ENCODE measurements at places on chromosomes 5 and 9.

GRCh38 chr9:136567651-136568287 is 21.9 kb upstream of the NOTCH1 start:
- DNase-seq, result peak; percentile 64

- no peak for DNase-seq
Observed at GRCh38 chr5:157603333-157604190, 28.0 kb upstream of the ADAM19 start.

DNA sequence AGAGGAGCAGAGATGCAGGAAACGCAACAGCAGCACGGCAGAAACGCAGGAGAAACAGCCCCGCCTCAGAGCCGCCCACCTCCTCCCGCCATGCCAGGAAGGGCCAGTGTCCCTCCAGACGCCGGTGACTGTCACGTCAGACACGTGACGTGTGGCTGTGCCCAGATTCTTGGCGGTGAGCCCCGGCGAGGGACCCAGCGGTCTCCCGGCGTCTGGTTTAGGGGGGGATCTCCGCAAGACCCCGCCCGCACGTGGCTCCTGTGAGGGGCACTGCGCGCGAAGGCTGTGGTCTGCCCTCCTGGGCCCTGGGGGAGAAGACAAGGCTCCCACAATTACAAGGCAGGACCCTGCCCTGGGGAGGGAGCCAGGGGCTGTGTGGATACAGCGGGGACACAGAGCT is 2.4 kb upstream of the LCN8 start:
- DNase-seq, result no peak

DNA sequence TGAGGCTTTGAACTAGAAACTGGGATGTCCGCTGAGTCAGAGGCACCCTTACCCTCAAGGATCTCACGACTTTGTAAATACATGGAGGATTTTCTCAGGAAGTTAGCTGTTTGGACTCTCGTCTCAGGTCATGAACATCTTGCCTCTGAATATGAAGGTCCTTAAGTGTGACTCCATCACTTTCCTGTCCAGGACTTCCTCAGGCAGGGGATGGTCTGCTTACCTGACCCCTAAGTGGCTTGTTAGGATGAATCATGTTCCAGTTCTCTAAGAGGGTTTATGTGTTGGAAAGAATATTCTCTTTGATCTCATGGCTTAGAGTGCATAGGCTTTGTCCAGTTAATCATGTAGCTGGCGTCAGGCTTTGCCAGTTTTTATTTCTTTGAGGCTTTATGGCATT is 511.7 kb upstream of the KLF4 start:
- DNase-seq, result no peak

- peak; percentile 20 for DNase-seq
Observed at GRCh38 chr5:155540000-155540595, 526.5 kb downstream of the KIF4B start.

DNA sequence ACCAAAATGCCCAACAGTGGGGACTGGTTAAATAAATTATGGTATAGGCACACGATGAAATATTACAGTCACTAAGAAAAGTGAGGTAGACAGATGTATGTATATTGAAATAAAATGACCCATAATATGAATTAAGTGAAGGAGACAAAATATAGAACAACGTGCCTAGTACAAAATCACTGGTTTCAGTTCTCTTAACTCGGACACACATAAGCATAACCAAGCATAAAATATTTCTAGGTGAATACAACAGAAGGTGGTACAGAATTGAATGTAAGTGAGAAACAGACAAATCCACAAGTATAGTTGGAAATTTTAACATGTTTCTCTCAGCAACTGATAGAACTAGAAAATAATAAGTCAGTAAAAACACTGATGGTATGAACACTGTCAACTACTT is 22.0 kb downstream of the PUM3 start:
- DNase-seq, result no peak

- DNase-seq, result no peak
Observed at GRCh38 chr5:142803428-142804125, 33.4 kb downstream of the ARHGAP26 start.

- DNase-seq, result no peak
Observed at GRCh38 chr9:129027685-129028191, 393 bp downstream of the SH3GLB2 start.

GRCh38 chr5:102608414-102608813 is 109.6 kb upstream of the SLCO6A1 start:
- DNase-seq, result no peak

- DNase-seq, result no peak
Observed at GRCh38 chr9:119649205-119649604, 280.0 kb upstream of the BRINP1 start.

DNA sequence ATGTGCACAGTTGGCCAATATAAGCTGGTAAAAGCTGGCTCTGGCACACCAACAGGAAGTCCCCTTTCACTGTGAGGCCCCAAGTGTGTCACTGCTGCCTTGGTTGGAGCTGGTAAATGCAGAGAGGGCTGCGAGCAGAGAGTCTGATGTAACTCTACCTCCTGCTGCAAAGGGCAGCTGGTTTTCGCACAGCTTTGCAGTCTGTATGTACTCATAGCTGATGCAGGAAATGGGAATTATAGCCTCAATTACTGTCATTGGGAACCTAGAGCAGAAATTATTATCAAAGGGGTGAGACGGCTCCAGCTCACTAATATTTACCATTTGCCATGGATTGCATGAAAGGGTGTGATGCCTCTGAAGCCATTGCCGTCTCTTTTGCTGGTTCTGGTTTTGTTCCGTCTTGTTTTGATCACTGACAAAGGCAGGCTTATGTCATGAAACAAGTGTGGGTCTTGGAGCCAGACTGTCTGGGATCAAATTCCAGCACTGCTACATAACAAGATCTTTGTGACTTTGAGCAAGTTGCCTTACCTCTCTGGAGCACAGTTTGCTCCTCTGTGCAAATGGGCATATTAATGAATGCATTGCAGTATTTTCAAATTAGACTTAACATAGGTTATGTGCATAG is 124.3 kb upstream of the SLC25A48 start:
- no peak for DNase-seq

- peak; percentile 71 for DNase-seq
Observed at GRCh38 chr5:75050415-75050814, 1.9 kb downstream of the GCNT4 start.

GRCh38 chr9:86410281-86410680 is 56.1 kb upstream of the TUT7 start:
- no peak for DNase-seq

GRCh38 chr9:92718086-92719001 is 46.3 kb downstream of the BICD2 start:
- DNase-seq, result no peak

- DNase-seq, result no peak
Observed at GRCh38 chr9:7653262-7653661, 146.3 kb downstream of the DMAC1 start.

DNA sequence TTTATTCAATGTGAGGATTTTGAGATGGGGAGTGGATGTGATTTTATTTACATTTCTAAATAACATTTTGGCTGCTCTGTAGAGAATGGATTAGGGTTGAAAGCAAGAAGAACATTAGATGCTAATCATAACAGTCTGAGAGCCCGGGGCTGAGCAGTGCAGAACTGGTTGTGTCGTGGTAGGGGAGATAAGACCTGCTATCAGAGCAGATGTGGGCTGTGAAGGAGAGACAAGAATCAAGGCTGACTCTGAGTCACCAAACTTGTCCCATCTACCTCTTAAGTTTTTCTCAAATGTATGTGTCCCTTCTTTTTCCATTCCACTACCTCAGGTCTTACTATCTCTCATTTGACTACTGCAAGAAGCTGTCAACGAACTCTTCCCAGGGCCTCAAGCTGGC is 35.4 kb upstream of the SLC28A3 start:
- DNase-seq, result no peak

GRCh38 chr9:126009047-126009446 is 261.9 kb downstream of the PBX3 start:
- DNase-seq, result no peak

- no peak for DNase-seq
Observed at GRCh38 chr9:134555094-134555650, 86.4 kb upstream of the COL5A1 start.

DNA sequence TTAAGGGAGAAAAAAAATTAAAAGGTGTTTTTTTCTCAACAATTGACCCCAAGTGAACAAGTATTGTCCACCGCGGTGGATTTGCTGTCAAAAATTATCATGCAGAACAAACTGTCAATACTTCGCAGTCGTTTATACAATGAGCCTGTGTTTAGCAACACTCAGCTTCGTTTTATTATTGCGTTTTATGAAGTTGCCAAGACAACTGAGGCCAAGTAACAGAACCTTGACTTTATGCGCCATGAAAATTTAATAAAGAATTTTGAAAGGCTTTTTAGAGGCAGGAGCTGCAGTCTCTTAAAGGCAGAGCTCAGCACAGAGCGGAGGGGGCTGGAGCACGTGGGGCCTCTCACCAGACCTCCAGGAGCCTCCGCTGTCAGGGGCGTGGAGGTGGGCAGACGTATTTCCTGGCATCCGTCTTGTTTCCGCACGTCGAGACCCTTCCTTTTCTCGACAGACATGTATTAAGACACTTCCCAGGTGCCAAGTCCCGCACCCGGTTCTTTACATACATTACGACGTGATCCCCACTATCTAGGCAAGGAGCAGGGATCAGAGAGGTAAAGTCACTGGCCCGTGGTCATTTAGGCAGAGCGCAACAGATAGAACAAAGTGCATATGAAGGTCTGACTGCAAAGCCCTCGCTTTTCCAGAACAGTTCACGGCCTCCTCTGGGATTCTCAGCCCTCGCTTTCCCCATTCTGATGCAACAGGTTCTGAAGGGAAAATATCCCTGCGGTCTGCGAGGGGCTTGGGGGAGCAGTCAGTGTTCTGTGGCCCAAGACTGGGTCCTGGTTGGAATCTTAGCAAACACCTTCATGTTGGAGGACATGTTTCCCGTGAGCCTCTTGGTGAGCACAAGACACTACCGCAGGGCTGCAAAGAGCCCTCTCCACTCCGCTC is 164.4 kb downstream of the DAB2IP start:
- no peak for DNase-seq

GRCh38 chr5:159208514-159209437 is 577 bp downstream of the RNF145 start:
- peak; percentile 75 for DNase-seq

GRCh38 chr9:126794441-126794840 is 10.4 kb upstream of the ZBTB43 start:
- DNase-seq, result no peak

GRCh38 chr5:54900984-54901725 is 84.2 kb downstream of the ESM1 start:
- no peak for DNase-seq

DNA sequence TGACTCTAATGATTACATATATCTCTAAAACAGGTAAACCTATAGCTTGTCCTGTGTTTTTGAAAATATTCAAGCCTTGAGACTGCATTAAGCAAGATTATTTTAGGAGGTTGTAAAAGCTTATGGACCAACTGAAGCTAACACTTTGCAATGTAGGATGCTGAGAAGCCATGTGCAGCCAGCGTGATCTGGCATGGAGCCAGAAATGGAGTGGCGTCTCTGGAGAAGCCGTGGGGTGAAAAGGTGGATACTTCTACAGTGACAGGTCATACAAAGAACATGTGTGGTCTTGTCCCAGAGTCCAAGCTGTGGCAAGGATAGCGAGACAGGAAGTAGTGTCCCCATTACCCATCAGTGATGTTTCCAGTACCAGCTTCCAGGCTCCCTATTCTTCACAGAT is 100.8 kb upstream of the CD180 start:
- DNase-seq, result no peak

- no peak for DNase-seq
Observed at GRCh38 chr9:97284798-97285197, 22.7 kb upstream of the CCDC180 start.

- no peak for DNase-seq
Observed at GRCh38 chr9:16031971-16032370, 479.1 kb downstream of the CCDC171 start.

GRCh38 chr9:27398982-27399653 is 102.2 kb upstream of the EQTN start:
- DNase-seq, result no peak

GRCh38 chr9:5834214-5834613 is 1.3 kb upstream of the ERMP1 start:
- no peak for DNase-seq

DNA sequence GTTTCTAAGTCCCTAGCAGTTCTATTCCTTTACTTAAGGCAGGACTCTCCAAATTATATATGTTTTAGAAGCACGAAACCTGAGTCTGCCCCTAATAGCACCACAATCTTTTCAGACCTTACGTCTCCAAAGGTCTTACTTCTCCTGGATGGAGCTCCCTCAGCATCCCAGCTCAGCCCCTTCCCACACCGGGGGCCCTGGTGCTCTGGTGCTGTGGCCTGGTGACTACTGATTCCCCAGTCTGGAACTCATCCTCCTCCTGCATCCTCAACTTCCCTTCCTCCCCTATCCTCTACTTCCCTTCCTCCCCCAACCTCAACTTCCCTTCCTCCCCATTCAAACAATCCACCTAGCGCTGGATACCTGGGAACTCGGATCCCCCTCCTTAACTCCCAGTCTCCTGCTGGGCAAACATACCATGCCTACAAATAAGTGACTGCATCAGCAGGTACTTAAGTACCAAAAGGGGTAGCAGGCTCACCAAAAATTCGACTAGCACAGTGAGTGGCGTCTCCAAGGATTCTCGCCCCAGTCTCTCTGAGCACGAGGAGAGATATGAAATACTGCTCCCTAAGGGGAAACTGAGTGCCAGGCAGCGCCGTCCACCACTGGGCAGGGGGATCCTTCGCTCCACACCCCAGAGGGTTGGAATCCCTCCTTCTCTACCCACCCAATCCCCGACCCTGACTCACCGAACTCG is 831 bp downstream of the IGFBPL1 start:
- no peak for DNase-seq

DNA sequence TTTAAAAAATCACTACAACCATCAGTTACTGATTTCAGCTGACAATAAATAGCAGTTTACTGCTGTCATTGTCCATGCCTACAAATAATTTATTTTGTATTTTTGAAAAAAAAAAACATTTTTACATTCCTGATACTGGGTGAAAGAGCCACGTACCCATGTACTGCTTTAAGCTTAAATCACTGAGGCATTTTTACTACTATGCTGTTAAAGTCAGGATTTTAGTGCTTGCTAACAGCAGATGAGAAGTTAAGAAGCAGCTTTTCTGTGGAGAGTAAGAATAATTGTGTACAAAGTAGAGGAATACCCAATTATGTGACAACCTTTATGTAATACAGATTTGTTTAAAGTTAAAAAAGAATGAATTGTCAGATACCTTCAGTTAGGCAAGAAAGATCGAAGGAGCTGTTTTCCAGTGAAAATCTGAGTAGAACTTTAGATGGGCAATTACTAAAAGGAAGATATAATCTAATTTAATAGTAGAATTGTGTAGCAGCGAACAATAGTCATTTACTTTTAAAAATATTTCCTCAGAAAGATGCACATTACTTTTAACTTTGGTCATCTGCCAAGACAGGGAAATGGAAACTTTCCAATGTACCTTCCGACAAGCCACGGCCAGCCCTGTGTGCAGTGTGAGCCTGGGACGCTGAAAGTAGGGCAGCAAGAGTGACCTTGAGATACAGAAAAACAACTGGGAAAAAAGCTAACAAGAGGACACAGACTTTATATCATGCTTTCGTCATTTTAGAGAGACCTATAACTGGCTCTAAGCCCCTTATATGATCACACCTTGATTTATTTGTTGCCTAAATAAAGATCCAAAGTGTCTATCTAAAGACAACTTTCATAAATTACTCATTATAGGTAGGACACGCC is 39.9 kb downstream of the RHOBTB3 start:
- DNase-seq, result no peak

Measured in neural progenitor cell (in vitro differentiated cells).